ENCODE measurements at places on chromosomes 6 and 20.

DNA sequence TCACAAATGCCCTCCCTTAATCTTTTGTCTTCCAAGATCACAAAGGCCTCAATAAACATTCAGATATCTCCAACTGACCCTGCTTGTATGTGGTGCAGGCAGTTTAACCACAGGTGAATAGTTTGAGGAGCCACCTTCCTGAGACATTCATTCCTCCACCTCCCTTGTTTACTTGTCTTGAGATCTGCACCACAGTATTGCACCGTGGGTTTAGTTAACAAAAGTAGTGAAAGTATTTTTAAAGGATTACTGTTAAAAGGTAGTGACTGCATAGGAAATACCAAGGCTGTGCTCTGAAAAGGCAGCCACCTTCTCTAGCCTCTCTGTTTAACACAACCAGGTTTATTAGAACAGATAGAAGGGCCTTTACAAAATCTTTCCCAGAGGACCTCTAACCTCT is 46.5 kb downstream of the SESN1 start:
- DNase-seq, result no peak

- DNase-seq, result no peak
Observed at GRCh38 chr6:132122176-132122575, 171.0 kb upstream of the CCN2 start.

- DNase-seq, result no peak
Observed at GRCh38 chr6:136191606-136192312, 58.4 kb downstream of the MTFR2 start.

- no peak for DNase-seq
Observed at GRCh38 chr6:10411131-10411970, 3.5 kb downstream of the TFAP2A start.

DNA sequence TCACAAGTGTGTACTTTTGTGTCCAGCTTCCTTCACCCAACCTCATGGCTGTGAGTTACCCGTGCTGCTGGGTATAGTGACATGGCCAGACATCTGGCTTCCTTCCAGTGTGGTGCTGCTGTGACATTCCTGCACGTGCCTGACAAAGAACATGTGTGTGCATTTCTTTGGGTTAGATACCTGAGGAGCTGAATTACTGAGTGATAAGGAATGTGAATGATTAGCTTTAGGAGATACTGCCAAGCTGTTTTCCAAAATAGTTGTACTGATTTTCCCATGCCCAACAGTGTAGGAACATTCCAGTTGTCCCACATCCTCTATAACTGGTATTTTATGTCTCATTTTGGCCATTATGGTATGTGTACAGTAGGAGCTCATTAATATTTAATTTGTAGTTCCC is 132.5 kb downstream of the PREX1 start:
- DNase-seq, result no peak

GRCh38 chr6:147873816-147874215 is 365.3 kb downstream of the SAMD5 start:
- no peak for DNase-seq

- no peak for DNase-seq
Observed at GRCh38 chr20:20207872-20208271, 155.5 kb downstream of the CFAP61 start.

DNA sequence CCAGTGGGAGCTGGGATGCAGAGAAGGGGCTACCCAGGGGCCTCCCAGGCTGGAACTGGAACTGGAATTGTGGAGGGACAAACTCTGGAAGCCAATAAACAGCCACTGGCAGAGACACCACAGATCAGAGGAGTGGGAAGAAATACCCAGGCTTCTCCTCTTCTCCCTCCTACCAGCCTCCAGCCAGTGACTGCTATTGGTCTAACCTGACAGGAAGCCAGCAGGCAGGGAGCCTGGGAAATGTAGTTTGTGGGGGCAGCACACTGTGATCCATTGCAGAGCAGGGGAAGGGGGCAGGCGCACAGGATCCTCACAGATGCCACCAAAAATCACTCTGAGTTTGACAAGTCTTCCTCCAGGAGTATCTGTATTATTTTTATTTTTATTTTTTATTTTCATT is 12.1 kb upstream of the MLN start:
- no peak for DNase-seq

DNA sequence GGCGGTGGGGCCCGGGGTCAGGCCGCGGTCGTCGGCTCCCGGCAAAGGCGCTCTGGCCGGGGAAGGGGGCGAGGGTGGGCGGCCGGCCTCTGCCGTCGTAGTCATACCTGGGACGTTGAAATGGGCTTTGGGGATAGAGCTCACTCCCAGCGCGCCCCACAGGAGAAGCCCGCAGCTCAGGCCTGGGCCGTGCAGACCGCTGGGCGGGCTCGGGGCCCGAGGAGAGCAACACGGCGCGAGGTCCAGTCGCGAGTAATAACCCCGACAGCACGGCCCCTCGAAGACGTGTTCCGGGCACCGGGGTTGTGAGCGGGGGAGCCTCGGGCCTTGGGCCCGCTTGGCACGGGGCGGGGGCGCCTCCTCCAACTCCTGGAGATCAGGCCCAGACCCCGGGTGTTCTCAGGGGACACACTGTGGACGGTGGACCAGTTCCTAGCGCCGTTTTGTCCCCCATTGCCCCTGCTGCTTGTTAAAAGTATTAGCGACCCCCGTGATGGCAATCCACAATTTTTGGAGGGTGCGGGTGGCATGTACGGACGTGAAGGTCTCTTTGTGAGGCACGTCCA is 10.9 kb downstream of the FOXC1 start:
- no peak for DNase-seq

- no peak for DNase-seq
Observed at GRCh38 chr6:159038914-159039884, 5.6 kb downstream of the TAGAP start.

- no peak for DNase-seq
Observed at GRCh38 chr20:60727425-60727824, 524.6 kb upstream of the CDH4 start.

DNA sequence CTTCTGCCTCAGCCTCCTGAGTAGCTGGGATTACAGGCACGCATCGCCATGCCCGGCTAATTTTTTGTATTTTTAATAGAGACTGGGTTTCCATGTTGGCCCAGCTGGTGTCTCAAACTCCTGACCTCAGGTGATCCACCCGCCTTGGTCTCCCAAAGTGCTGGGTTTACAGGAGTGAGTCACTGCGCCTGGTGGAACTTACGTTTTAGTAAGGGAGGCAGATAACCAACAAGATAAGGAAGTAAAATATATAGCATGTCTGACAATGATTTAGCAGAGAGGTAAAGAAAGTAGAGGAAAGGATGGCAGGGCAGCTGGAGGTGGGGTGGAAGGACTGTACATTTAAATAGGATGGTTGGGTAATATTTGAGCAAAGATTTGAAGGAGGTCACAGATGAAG is 12.8 kb upstream of the MYMX start:
- DNase-seq, result no peak

DNA sequence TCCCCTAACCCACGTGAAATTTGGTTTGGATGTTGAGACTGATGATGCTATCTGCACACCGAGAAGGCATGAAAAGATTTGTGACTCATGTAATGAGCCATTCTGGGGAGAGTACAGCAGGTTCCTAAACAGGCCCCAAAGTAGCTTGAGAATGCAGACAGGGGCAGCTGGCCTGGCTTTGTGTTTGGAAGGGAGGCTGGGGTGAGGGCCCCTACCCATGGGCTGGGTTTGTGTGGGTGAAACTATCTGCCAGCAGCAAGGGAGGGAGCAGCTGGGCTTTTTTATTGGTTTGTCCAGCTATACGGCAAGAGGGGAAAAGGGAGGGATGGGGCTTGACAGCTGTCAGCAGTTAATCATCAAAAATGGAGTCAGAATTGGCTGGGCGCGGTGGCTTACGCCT is 87.0 kb upstream of the RNF24 start:
- DNase-seq, result no peak

DNA sequence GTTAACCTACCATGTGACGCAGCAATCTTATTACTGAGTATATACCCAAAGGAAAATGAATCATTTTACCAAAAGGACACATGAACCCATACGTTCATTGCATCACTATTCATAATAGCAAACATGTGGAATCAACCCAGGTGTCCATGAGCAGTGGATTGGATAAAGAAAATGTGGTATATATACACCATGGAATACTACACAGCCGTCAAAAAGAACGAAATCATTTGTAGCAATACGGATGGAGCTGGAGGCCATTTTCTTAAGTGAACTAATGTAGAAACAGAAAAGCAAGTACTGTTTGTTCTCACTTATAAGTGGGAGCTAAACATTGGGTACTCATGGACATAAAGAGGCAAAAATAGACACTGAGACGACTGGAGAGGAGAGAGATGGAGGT is 44.2 kb downstream of the TBPL1 start:
- DNase-seq, result no peak

- no peak for DNase-seq
Observed at GRCh38 chr6:36235309-36235708, 34.6 kb upstream of the PNPLA1 start.

DNA sequence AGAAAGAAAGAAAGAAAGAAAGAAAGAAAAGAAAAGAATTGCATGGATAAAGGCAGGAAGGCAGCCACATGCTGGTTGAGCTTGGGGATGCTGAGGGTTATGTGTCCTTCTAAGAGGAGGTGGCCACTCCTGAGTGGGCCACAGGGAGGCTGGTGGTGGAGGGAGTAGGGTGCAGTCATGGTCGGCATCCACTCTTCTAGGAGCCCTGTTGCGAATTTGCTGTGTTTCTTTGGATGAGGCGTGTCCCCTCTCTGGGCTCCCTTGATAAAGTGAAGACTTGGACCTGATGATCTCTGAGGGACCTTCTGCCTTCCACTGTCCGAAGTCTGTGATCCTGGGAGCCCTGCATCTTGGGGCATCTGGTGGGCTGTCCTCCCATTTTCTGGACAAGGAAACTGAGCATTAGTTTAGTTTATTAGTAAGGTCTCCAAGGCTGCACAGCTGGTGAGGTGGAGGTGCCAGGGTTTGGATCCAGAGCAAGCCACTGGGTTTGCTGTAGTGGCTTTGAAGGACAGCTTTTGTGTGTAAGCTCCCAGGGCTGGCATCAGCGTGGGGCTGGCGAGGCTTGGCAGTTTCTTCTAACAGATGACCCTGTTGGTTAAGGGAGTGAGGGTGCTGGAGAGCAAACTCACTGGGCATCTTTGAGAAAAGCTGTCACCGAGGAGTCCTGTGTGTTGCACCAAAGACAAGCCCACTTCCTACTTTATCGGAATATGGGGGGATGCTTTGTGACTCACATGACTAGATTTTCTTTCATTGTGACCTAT is 4.3 kb downstream of the DLGAP4 start:
- no peak for DNase-seq

DNA sequence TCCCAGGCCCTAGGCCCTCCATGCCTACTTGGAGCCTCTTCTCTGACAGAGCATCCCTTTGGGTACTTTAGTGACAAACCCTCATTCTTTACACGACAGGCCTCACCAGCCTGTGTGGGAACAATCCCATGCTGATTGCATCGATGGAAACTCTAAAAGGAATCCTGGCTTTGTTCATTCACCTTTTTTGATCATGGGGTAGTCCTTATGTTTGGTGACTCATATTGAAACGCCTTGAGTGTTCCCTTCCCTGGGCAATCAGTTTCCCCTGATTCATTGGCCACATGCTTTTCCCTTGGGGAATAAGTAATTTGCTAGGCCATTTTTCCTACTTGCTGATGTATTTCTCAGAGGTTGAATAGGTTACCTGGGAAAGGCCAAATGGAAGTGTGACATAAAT is 14.7 kb upstream of the TNFAIP3 start:
- no peak for DNase-seq

- no peak for DNase-seq
Observed at GRCh38 chr20:35820715-35821114, 48.9 kb downstream of the PHF20 start.

DNA sequence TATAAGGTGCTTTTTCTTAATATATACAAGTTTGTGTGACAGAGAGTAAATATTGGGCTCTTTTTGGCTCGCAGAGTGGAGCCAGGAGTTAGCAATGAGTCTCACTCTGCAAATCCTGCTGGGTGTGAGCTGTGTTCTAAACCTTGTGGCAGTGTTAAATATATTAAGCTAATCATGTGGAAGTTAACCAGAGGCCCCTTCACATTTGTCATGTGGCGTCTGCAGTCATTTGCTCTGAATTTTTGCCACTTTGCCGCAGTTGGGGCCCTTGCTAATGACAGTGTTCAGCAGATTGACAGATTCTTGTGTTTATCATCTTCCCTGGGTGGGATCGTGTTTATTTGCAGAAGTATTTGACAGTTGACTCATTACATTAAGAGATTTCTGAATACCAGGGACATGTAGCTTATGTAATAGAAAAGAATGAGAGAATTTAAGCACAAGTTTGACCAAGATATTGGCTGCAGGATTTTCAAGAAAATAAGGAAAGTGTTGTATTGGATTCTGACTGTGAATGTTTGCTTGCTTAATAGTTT is 37.9 kb downstream of the SPATA2 start:
- DNase-seq, result no peak

Measured in stimulated activated naive CD4-positive, alpha-beta T cell treated with Interleukin-2 at 50 U/mL for 16 hours (primary cell).